ENCODE measurements at places on chromosomes 12 and 14.
A peak's percentile ranks its signal among the peaks of the same experiment; 100 is the strongest.

GRCh38 chr14:67998834-67999233 lies 179.3 kb downstream of the RAD51B start:
- H3K4me1 ChIP-seq: no peaks in the 10 kb centered on the region
- H3K27me3 ChIP-seq: no peaks in the 10 kb centered on the region
- DNase-seq: no peak
- peaks cover 2% of the 10 kb centered on the region for H3K36me3 ChIP-seq

DNA sequence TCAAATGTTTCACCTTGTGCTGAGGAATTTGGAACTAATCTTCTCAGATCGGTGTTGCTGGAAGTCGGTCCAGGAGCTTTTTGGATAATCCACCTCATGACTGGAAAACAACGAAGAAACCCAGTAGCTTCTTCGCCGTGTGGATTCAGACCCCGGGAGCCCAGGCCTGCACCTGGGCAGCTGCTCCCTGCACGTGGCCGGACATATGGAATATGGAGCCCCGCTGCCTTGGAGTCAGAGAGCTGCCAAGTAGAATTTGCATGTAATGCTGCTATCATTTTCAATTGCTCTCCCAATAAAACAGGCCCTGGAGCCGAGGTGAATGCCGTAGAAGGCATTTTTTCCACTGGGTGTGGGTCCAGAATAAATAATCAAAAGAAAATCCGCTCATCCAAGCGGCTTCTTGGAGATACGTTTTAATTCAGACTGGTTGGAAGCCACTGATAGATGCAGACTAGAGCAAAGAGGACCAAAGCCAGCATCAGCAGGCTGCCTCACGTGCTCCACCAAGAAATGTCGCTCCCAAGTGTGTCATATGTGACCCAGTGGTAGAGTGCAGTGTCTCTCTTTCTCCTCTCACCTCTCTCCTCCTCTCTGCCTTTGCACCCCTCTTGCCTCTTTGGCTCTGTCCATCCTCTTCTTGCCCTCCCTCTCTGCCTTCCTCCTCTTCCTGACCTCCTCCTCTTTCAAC lies 115.3 kb downstream of the ZNF664 start:
- no peak overlapping the region for H3K4me3 ChIP-seq
- H3K27ac ChIP-seq: no peak overlapping the region
- H3K27me3 ChIP-seq: peaks cover 3% of the 10 kb centered on the region

DNA sequence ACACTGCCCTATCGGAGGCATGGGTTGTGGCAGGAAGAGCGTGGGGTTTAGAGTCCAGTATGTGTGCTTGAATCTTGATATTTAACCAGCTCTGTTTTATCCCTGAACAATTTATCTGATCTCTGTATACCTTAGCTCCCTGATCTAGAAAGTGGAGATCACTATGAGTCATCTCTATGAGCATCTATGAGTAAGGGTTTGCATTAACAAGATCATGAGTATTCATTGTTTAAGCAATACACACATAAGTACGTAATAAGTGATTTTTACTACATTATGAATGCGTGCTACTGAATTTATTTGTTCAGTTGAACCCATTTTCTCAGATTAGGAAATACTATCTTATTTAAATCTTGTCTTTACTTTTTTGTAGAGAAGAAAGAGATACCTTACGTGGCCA lies 49.4 kb downstream of the GPATCH2L start:
- no peak overlapping the region for H3K4me3 ChIP-seq
- DNase-seq: no peak
- peaks cover 3% of the 10 kb centered on the region for H3K4me1 ChIP-seq
- H3K27me3 ChIP-seq: no peaks in the 10 kb centered on the region
- H3K27ac ChIP-seq: no peak overlapping the region

DNA sequence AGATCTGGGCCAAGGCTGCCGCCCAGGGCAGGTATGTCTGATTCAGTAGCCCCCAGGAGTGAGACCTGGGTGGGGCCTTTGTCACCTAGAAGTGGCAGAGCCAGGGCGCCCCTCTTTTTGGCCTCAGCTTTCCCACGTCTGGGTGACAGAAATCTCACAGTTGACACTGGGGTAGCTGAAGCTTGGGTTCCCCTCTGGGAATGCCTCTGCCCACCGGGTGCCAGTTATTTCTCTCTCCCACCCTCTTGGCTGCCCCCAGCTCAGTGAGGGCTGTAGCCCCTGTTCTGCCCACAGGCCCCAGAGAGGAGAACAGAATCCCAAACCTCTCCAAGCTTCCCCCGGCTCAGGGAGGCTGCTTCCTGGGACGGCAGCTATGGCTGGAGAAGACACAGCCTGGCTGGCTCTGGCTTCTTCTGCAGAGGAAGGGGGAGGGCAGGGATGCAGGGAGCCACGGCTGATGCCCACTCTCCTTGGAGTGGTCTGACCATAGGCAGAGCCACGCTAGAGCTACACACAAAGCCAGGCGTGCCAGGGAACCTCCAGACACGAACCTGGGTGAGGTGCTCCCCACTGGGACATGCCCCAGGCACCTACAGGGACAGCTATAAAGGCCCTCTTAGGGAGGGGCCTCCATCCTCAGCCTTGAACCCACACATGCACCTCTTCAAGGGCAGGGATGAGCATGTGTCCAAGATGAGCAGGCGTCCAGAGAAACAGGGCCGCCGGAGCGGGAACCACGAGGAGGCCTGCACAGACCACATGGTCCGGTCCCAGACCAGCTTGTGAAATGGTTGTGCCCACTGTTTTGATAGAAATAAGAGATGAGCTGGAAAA lies 51.7 kb downstream of the BEGAIN start:
- DNase-seq: peak; percentile 2
- H3K27ac ChIP-seq: no peak overlapping the region
- no peak overlapping the region for H3K4me3 ChIP-seq

GRCh38 chr14:49456589-49456988 lies 129.6 kb downstream of the RPS29 start:
- H3K36me3 ChIP-seq: no peaks in the 10 kb centered on the region
- no peaks in the 10 kb centered on the region for H3K27me3 ChIP-seq
- H3K27ac ChIP-seq: no peak overlapping the region
- DNase-seq: no peak

GRCh38 chr14:99387880-99388279 lies 92.8 kb downstream of the SETD3 start:
- H3K4me3 ChIP-seq: no peak overlapping the region
- H3K27me3 ChIP-seq: peaks cover 8% of the 10 kb centered on the region
- H3K27ac ChIP-seq: no peak overlapping the region
- no peak for DNase-seq
- peaks cover 13% of the 10 kb centered on the region for H3K4me1 ChIP-seq

GRCh38 chr12:89742337-89743022 lies 33.8 kb upstream of the ATP2B1 start:
- H3K27me3 ChIP-seq: no peaks in the 10 kb centered on the region
- H3K36me3 ChIP-seq: peaks cover 3% of the 10 kb centered on the region
- H3K4me3 ChIP-seq: no peak overlapping the region
- H3K27ac ChIP-seq: no peak overlapping the region

DNA sequence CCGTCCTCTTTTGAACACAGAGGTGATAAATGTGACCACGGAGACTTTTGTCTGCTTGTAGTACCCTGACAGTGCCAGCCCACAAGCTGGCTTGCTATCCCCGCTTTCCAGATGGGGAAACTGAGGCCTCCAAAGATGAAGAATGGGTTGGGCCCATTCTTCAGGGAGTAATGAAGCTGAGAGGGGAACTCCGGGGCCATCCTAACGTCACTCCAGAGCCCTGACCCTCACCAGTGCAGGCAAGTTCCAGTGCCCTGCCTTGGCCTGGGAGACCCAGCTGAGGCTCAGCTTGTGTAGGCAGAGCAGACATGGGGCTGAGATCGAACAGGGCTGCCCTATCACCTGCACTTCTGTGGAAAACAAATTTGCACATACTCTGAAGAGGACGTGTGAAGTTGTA lies 277.1 kb downstream of the DPF3 start:
- no peak overlapping the region for H3K27ac ChIP-seq
- no peak for DNase-seq
- no peak overlapping the region for H3K4me3 ChIP-seq
- no peaks in the 10 kb centered on the region for H3K36me3 ChIP-seq
- H3K27me3 ChIP-seq: no peaks in the 10 kb centered on the region

DNA sequence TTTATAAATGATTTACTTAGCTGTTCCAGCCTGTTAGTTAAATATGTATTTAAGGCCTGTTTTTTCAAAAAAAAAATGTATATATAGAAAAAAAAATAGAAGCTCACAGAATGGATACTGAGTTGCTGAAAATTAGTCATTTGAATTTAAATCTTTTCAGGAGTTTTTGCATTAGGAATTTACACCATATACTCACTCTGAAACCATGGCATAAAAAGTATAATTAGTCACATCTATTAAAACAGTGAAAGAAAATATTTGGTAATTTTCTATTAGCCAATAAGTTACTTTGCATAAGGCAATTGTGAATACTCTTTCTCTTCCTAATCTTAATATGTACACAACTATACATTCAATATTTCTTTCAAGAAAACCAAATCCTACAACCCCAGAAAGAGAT lies 51.9 kb downstream of the HMGA2 start:
- no peaks in the 10 kb centered on the region for H3K4me1 ChIP-seq
- no peak overlapping the region for H3K4me3 ChIP-seq
- DNase-seq: no peak

- H3K27me3 ChIP-seq: peaks cover 3% of the 10 kb centered on the region
- H3K36me3 ChIP-seq: peaks cover 2% of the 10 kb centered on the region
Measured at GRCh38 chr14:99930420-99931274, 134.6 kb upstream of the EVL start.
